ENCODE measurements at places on chromosomes 5 and 9.

DNA sequence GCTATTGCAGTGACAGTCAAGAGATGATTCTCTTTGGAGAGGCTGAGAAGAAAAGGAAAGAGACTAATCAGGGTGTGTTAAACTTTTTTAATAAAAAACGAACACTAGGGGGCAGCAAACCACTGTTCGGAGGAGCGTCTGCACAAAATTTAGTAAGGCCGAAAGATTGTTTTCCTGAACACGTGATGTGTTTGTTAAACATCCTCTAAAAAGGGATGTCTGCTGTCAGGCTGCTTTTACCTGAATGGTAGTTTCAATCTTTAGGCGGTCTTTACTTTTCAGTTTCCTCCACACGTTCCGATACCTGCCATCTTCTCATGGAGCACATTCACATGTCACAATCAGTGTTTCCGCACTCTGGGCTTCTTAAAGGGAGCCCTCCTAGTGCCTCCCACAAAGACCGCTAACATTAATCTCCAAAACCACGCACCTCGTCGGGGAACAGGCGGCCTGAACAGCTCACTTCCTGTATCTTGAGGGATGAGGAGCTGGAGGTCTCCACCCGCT is 125.2 kb downstream of the GPBP1 start:
- DNase-seq = peak; percentile 49

DNA sequence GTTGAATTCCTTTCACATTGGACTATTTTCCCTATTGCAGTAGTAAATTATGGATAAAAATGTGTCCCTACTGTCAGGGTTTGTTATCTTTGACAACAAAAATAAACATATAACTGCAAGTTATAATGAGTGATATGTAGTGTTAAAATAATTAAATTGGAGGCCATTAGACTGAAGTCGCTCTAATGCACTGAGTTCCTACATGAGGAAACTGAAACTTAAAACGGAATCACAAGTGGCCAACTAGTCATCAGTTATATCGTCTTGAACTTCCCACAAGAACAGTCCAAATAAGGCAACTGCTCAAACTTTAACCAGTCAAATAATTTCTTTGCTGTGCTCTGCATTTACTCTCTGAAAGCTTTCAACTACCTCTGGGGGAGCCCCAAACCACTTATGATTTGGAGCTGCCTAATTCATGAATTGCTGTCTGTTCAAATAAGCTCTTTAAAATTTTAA is 2.1 kb upstream of the IFT74 start:
- DNase-seq = no peak

- DNase-seq = no peak
These were observed 8.0 kb downstream of the SPOCK1 start for GRCh38 chr5:137491121-137491520.

GRCh38 chr9:99112750-99113413 is 8.0 kb downstream of the TGFBR1 start:
- DNase-seq = no peak

GRCh38 chr5:148559461-148559860 is 94.9 kb downstream of the HTR4 start:
- no peak for DNase-seq

GRCh38 chr5:142686968-142687367 is 1.1 kb upstream of the FGF1 start:
- DNase-seq = no peak

GRCh38 chr5:59800347-59800893 is 93.1 kb downstream of the PDE4D start:
- DNase-seq = no peak

- DNase-seq = no peak
These were observed 14.0 kb upstream of the GSN start for GRCh38 chr9:121253821-121254501.
